ENCODE measurements at places on chromosomes 3 and 15.

- DNase-seq, result no peak
Observed at GRCh38 chr3:11238880-11239279, 33.3 kb upstream of the ATG7 start.

GRCh38 chr3:58874248-58874741 lies 175.5 kb downstream of the CFAP20DC start:
- DNase-seq, result no peak

- DNase-seq, result no peak
Observed at GRCh38 chr3:119955972-119956371, 138.3 kb downstream of the GSK3B start.

DNA sequence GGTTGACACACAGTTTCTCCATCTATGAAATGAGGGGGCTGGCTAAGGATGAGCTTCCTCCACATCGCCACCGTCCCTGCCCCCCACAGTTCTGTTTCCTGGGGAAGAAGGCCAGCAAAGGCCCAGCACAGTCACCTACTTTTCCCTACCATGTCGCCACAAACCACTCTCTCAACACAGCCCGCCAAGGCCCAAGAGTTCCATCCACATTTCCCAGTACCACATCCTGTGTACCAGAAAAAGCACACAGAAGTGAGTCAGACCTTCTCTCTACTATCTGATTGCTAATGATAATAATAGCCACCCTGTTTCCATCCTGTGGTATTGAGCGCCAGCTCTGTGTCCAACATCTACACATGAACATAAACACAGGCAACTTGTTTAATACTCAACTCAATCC lies 30.3 kb upstream of the C15orf39 start:
- DNase-seq, result no peak

DNA sequence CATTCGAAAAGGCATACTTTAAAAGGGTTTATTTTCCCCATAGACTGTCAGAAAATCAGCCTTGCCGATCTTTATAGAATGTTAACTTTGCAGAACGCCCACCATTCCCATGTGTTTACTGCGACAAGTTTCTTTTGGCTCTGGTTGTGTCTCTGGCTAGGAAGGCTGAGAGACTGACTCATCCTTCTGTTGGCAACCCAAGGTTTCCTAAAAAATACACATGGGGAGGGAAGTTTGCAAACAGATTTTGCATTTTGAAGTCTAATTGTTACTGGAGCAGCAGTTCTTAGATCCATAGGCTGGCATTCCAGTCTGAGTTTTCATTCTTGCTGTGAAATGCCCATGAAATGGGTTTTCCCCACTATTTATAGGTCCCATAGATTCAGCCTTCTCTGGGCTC lies 37.9 kb upstream of the MINAR1 start:
- no peak for DNase-seq

DNA sequence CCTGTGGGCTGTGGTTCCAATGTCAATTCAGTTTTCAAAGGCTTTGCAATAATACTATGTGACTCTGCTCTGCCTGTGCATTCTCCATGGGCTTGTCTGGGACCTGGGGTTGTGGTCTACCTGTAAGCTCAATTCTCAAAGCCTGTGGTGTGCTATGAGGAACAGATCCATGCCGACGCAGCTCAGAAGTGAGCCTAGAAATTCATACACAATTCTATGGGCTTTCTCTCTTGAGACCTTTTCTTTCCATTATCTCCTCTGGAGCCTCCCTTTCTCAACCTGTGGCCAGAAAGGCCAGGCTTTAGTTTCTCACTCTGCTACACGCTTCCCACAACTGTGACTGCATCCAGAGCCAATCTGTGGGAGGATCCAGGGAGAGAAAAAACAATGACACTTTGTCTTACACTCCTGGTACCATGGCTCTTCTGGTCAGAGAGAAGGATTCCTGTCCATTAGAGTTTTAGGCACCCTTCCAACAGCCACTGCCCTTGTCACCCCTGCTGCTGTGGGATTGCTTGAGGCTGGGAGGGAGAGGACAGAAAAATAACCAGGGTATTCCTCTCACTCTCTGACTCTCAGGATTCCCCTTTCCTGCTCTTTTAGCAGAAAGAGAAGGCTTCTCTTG lies 34.1 kb upstream of the KLF13 start:
- no peak for DNase-seq

DNA sequence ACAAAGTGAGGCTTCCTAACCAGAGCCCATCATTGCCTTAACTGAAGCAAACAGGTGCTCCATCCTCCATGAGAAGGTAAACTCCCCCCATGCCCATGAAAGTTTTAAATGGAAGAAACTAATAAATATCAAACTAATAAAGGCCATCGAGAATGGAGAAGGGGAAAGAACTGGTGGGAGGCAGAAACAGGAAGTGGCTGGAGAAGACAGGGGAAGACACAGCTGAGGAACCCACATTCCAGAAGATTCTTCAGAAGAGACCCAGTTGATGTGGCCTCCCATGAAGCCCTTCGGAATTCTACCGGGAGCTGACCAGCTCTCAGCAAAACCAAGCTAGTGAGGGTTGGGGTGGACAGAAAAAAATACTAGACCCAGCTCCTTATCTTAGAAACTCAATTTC lies 41.6 kb downstream of the SH3BP5 start:
- no peak for DNase-seq

GRCh38 chr3:108406661-108407206 lies 103.7 kb downstream of the MYH15 start:
- peak; percentile 70 for DNase-seq

GRCh38 chr3:62833538-62833937 lies 41.7 kb downstream of the CADPS start:
- DNase-seq, result peak; percentile 11

GRCh38 chr3:15535732-15536131 lies 14.2 kb upstream of the COLQ start:
- DNase-seq, result no peak

- DNase-seq, result no peak
Observed at GRCh38 chr3:184864000-184864399, 52.0 kb downstream of the VPS8 start.

GRCh38 chr15:66950114-66950513 lies 115.3 kb upstream of the SMAD3 start:
- no peak for DNase-seq

- DNase-seq, result no peak
Observed at GRCh38 chr15:87269566-87269965, 987.0 kb downstream of the NTRK3 start.

DNA sequence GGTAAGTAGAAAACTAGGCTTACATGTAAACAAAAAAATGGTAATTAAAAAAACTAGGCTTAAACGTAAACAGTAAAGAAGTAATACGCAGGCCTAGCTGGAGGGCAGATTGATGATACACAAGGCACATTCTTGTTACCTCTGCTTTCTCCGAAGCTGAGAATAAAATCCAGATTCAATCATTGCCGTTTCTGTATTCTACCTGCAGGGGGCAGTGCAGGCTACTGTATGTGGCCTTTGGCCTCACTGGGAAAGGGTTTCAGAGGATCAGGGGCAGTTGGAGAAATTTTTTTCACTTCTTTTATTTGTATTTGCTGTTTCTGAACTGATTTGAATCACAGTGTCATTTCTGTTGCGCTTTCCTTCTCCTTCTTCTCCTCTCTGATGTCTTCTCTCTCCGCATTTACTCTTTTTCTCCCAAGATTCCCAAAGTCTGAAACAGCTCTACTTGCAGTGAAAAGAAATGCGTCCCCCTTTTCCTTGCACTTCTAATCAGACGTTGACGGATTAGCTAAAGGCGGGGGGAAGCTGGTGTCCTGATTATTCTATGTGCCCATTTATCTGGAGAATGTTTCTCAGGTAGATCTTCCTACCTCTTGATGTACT lies 67.1 kb upstream of the MCTP2 start:
- DNase-seq, result peak; percentile 60

DNA sequence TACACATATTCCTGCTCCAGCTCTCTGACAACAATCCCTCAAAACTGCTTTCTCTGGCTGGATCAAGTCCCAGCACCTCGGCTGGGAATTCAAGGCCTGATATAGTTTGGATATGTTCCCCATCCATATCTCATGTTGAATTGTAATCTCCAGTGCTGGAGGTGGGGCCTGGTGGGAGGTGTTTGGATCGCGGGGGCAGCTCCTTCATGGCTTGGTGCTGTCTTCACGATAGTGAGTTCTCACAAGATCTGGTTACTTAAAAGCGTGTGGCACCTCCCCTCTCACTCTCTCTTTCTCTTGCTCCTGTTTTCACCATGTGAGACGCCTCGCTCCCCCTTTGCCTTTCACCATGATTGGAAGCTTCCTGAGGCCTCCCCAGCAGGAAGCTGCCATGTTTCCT lies 47.4 kb upstream of the SYN2 start:
- DNase-seq, result no peak

GRCh38 chr15:78859971-78860719 lies 12.5 kb upstream of the MORF4L1 start:
- DNase-seq, result peak; percentile 83

- DNase-seq, result no peak
Observed at GRCh38 chr3:113468539-113468938, 27.2 kb upstream of the CFAP44 start.

DNA sequence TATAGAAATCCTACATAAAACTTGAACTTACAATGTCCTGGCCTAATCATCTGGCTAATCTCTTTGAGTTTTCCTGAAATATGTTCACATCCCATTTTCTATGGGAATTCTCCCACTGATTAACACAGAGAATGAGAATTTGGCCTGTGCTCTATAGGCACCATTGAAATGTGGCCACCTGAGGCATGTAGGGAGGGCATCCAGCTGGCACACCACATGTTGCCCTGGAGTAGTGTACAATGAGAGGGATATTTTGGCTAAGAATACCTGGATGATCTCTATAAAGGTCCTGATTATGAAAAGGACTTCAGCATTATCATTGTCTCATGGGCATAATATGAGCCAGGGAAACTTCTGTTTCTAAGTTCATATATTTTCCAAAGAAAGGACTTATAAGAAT lies 324.0 kb downstream of the ZBTB20 start:
- DNase-seq, result no peak

DNA sequence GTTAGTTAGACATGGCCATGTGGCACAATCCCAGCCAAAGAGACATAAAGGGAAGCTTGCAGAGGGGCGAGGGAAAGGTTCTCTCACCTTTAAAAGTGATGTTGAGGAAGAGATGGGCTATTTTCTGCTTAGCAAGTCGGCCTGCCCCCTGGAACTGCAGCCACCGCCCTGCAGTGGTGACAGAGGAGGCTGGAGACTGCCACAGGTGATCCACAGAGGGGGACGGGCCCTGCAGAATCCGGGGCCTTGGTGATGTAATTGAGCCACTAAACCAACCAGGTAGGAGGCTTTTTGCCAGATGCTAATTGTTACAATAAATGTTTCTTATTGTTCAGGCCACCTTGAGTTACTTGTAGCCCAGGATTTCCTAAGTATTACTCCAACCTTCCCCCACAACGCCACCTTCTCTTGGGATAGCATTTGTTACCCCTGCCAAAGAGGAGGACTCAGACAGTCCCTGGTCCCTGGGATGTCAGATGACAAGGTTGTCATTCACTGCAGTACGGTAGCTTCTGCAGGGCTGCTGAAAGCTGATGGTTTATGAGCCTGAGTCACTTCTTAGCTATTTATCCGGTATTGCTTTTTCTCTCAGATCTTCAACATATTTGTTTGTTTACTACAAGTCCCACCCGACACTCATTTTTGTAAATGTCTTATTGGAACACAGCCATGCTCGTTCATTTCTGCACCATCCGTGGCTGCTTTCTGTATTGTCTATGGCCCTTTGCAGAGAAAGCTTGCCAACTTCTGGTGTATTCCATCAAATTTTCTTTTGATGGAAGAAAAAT lies 63.3 kb upstream of the SEC61A1 start:
- DNase-seq, result no peak

GRCh38 chr15:69454953-69455352 lies 2.3 kb downstream of the RPLP1 start:
- no peak for DNase-seq

GRCh38 chr3:112770032-112770626 lies 76.5 kb downstream of the CD200R1L start:
- DNase-seq, result no peak

DNA sequence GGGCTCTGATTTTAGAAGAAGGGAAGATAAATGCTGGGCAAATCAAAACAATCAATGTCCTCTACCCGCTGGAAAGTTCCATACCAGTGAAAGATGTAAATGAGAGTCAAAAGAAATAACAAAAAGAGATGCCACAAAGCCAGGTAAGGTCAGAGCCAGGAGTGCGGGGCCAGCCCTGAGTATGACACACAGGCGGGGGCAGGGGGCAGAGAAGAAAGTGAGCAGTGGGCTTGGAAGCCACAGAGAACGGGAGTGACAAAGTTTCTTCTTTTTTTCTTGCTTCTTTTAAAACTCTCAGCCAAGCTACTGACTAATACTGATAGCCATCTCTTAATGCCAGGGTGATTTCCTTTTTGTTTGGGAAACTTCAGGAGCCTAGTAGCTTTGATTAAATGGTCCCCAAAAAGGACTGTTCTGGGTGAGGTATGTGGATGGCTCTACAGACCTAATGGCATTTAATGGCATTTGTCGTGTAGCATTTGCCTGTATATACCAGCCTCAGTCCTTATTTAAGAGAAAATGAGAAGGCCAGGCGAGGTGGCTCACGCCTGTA lies 23.1 kb upstream of the TSEN2 start:
- no peak for DNase-seq

DNA sequence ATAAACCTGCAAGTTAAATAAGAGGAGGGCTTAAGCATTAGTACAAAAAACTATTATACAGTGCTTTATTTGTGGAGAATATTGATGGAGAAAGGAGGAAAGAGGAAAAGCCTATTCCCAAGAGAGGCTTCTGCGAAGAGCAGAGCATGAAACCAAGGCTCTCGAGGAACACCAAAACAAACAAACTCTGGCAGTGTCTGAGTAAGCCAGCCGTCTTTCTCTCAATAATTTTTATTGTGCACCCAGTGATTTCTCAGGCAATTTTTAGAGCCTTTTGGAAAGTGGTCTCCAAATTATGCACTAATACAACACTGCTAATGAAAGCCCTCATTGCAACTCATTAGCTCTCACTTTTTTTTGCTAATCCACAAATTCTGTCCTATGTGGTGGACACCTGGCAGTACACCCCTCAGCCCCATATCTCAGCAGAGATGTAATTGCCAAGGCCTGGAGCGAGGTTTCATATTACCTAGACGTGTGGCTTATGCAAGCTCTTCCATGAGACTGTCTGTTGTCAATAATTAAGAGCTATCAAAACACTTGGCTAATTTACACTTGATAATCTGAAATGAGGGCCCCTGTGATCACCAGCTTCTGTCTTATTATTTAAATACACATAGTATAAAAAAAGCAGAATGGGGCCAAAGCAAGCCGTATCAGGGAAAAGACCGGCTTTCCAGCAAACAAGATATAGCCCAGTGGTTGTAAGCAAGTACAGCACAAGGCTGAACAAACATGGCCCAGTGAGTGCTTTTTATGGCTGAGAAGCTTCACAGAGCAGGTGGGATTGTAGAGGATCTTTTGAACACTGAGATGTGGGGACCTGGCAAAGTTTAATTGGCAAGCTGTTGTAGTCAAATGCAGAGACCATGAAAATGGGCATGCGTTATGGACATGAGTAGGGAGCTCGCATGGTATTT lies 216.9 kb downstream of the ROBO2 start:
- no peak for DNase-seq

GRCh38 chr15:67242708-67243111 lies 11.8 kb downstream of the AAGAB start:
- DNase-seq, result no peak
